ENCODE measurements at places on chromosomes 11 and 22.

GRCh38 chr11:78110830-78111229 lies 28.6 kb downstream of the ALG8 start:
- no peak for DNase-seq

GRCh38 chr22:17336061-17336460 lies 33.2 kb upstream of the CECR2 start:
- no peak for DNase-seq

- DNase-seq: no peak
Observed at GRCh38 chr11:75435571-75435925, 2.5 kb upstream of the KLHL35 start.

DNA sequence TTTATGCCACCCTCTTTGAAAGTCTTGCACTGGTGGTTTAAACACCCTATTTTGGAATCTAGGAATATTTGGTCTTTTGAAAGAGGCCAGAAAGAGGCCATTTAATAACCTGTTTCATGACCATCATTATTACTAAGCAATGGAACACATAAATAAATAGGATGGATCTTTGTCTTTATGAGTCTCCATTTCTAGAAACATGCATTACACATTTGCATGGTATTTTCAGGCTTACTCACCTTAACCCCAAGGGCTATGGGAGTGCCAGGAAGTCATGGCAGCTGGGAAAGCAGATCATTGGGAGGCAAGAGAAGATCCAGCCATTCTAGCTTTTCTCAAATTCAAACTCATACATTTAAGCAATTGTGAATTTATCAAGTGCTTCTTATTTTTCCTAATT lies 185.8 kb upstream of the POU2AF2 start:
- DNase-seq: no peak

GRCh38 chr22:38739300-38740055 lies 16.3 kb downstream of the SUN2 start:
- DNase-seq: no peak

DNA sequence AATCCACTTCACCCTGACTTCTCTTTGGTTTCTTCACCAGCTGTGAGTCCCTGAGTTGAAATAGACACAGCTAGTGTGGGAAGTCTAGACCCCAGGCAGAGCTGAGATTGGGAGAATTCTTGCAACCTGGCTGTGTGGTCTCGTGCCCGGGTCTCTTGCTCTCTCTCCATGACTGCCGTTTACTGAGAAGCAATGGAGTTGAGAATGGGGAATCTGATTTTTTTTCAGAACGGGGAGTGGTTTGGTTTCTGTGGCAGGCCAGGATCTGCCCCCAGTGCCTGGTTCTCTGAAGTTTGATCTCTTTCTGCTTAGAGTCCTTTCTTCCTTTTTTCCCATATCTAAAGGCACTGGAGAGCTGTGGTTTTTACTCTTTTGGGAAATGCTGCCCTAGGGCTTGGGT lies 1.5 kb downstream of the SIDT2 start:
- DNase-seq: no peak

DNA sequence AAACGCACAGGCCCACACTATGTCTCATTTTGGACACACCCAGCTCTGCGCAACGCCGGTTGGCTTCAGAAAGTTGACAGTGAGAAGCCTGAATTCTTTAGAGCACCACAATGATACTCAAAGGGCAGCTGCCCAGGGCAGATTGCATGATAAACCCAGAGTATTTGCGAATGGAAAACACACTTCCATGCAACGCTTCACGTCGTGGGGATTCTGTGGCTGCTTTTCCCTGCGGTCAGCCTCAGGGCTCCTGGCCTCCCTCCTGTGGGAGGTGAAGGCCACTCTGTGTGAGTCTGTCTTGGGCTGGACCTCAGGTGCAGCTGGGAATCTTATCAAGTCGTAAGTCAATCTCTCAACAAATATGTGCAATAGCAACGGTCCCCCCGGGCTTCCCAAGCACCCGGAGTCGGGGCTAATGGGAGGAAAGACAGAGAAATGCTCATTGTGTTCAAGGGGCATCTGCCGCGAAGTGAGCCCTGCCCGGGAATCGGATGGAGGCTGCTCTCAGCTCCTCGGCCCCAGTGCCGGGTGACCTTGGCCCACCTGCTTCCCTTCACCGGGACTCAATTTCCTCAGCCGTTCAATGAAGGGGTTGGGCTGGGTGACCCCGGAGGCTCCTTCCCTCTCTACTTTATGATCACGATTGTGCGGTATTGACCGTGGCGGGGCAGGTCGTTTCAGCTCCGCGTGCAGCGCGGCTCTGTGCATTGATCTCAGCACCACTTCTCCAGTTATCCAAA lies 623.6 kb downstream of the BRD1 start:
- DNase-seq: no peak

DNA sequence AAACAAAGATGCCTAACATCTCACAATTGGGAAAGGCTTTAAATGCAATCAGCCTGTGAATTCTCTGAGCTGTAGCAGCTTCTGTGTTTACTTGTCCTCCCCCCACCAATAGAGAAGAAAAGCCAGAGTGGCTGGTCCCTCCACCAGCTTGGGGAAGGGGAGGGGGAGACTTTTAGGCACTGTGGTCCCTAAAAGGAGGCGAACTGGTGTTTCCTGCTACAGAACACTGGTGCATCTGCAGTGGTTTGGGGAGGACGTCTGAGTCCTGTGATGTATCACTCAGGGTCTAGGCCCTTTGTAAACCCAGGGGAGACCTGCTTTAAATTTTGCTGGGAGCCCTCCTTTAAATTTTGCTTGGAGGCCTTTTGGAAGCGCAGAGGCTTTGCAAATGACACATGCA lies 16.9 kb downstream of the TNRC6B start:
- DNase-seq: no peak

Data from stimulated activated naive CD8-positive, alpha-beta T cell treated with anti-CD3 and anti-CD28 coated beads, Interleukin-15, amount 100 ng/mL, for 72 hours (primary cell).